ENCODE measurements at places on chromosomes 16 and 17.

- DNase-seq: no peak
Measured at GRCh38 chr17:55743103-55743679, 7.7 kb upstream of the PCTP start.

DNA sequence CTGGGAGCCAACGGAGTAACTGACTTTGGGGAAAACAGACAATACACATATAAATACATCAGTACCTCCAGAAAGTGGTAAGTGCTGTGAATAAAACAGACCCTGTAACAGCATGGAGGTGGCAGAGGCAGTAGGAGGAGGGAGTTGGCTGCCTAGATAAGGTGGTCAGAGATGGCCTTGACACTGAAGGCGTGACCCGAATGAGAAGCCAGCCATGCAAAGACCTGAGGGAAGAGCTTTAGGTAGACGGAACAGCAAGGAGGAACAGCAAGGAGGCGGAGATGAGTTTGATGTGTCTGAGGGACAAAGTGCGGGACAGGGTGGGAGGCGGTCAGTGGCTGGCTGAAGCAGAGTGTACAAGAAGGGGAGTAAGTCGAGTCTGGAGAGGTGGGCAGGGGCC lies 8.1 kb upstream of the SLC6A4 start:
- DNase-seq: no peak

DNA sequence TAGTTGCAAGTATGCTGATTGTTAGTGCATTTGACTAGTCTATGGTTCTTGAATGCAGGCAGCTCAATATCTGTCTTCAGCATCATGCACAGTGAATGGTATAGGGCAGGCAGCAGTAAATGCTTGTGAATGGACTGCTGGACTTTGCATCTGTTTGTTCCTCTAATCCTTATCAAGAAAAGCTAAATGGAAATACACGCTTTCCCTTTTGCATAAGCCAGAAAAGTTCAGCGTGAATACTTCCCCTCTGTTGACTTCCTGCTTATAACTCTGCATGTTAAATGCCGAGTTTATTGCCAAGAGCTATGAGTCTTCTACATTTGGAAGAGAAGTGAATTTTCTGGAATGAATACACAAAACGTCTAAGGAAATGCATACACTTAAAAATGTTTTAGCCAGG lies 127.9 kb upstream of the CPHXL start:
- no peak for DNase-seq

GRCh38 chr16:1635070-1635469 lies 22.9 kb downstream of the CRAMP1 start:
- DNase-seq: no peak

DNA sequence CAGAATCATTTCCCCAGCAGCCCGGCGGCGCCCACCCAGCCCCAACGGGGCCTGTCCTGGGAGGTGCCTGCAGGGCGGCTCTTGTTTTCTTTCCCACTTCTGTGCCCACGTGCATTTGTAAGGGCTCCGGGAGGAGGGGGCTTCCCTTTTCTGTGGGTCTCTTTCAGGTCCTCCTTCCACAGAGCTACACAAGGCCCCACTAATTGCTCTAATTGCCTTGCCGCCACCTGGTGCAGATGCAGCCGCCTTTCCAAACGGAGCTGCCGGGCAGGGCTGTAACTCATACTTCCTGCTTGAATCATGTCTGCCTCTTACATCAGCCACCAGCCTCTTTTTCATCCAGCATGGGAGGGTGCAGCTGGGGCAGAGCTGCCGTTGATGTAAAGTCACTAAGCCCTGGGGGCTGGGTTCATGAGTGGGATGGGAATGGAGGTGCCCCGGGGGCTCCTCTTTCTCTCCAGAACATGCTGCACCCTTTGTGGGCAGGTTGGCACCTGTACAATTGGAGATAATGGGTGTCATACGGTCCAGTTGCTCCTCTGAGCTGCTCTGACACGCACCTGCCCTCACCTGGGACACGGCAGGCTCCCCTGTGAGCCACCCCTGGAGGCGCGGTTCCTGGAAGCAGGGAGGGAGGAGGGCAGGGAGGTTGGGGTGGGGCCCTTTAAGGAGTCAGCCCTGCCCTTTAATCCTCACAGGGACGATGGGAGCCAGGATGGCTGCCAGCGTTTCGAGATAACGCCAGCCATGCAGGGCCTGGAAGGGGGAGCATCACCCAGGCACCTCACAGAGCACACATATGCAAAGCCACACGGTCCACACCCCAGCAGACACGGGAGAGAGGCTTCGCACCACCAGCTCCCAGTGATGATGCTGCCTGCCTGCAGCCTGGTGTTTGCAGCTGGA lies 41.1 kb upstream of the KLHDC4 start:
- DNase-seq: peak; percentile 78

DNA sequence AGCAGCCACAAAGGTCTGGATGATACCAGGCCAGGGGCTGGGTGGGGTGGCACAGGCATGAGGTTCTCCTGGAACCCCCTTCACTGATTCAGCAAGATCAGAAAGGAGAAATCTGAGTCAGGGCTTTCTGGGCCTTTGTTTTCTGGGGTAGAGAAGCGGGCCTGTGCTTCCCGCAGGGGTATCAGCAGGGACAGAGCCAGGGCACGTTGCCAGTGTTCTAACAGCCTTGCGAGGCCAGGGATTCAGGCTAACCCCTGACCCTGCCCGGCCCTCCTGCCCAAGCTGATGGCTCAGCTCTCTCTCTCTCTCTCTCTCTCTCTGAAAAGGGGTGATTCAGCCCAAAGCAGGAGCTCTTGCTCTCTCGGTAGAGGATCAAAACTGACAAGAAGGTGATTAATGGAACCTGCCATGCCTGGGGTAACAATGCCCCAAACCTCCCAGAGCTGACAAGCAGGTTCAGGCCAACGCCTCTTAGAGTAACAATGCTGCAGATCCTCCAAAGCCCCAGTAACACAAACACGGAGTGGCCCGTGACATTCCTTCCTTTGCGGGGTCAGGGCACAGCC lies 2.0 kb upstream of the KRT13 start:
- DNase-seq: no peak

DNA sequence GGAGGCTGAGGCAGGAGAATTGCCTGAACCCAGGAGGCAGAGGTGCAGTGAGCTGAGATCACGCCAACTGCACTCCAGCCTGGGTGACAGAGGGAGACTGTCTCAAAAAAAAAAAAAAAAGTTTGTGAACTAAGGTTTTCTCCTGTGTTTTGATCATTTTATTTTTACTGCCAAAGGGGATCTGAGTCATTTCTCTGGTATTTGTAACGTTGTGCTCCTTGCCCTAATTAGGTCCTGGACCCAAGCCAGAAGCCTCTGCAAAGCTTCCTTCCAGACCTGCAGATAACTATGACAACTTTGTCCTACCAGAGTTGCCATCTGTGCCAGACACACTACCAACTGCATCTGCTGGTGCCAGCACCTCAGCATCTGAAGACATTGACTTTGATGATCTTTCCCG lies 32.1 kb downstream of the IST1 start:
- DNase-seq: peak; percentile 17

- DNase-seq: no peak
Measured at GRCh38 chr16:66786551-66786950, 14.8 kb downstream of the TERB1 start.

GRCh38 chr17:71966459-71967313 lies 154.1 kb upstream of the SOX9 start:
- DNase-seq: no peak

DNA sequence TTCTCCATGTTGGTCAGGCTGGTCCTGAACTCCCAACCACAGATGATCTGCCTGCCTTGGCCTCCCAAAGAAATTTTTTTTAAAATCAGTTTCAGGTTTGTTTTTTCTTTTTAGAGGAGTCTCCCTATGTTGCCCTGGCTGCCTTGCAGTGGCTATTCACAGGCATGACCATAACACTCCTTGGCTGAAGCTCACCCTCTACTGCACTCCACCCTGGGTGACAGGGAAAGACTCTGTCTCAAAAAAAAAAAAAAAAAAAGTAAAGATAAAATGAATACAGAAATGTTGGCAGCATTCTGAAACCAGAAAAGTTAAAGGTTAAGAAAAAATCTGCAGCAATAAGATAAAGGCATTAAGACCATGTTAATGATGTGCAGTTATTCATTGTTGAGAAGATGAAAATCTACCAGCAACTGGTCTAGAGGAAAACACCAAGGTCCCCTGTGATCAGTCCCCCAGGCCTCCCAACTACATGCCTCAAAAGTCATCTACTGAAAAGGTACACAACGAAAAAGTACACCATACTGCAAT lies 15.1 kb downstream of the YWHAE start:
- DNase-seq: no peak
